ENCODE measurements at places on chromosomes 5 and 9.

DNA sequence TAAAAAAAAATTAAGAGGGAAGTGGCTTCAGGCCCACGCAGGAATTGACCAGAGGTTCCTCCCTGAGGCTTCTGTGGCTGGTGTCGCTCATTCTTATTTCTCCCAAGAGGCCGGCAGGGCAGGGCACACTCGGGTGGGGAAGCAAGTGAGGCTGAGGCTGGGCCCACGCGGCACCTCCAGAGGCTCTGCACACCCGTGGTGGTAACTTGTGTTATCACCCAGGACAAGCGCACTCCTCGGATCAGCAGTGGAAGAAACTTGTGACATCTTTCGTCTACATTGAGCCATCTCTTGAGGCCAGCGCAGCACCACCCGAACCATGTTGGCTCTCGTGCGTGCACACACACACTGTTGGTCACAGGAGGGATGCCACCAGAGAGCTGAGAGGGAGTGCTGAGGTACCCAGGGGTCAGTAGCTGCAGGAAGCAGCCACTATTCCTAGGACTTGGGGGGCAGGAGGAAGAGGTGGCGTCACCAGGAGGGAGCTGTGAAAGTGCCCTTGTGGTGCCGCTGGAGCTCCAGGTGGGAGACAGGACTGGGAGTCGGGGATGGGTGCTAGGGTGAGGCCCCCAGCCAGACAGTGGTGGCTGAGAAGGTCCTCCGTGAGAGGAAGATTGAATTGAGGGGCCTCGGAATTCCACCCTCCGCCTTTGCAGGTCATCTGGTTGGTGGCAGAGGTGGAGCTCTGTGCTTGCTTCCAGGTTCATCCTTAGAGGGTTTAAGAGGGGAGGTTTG lies 6.4 kb downstream of the NDUFS6 start:
- DNase-seq, result no peak

DNA sequence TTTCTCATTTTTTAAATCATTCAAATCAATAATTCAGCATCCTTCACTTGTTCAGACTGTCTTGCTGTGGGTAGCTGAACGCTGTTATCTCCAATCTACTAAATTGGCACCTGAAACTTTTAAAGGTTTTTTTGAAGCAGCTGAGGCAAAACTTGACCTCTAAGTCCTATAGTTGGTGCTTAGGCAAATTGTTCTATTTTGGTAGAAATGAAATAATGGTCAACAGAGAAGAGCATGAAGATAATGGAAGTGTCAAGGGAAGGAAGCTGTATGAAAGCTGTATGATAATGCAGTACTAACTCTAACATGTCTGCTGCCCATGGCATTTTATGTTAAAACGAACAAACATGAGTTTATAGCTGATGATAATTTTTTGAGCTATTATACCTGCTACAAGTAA lies 138.0 kb downstream of the GDNF start:
- no peak for DNase-seq

DNA sequence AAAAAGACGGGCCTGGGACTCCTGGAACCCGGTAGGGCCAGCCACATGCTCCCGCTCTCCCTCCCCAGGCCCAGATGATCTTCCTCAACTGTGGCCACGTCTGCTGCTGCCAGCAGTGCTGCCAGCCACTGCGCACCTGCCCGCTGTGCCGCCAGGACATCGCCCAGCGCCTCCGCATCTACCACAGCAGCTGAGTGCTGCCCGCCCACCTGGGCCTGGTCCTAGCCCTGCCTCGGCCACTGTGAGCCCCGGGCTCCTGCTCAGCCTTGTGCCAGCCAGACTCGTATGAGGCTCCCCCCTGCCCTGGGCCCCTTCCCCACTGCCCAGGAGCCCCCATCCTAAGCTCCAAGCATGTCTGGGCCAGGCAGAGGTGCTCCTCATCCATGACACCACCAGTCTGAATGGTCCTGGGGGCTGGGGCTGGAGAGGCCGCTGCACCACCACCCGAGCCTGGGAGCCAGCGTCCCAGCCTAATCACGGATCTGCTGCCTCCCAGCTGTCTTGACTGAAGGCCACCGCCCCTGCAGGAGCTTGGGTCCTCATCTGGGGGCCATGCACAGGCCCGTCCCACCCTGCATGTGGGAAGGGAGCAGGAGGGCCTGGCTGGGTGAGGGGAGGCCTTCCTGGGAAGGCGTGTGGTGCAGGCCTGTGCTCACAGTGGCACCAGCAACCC lies 51.5 kb downstream of the LRSAM1 start:
- no peak for DNase-seq

DNA sequence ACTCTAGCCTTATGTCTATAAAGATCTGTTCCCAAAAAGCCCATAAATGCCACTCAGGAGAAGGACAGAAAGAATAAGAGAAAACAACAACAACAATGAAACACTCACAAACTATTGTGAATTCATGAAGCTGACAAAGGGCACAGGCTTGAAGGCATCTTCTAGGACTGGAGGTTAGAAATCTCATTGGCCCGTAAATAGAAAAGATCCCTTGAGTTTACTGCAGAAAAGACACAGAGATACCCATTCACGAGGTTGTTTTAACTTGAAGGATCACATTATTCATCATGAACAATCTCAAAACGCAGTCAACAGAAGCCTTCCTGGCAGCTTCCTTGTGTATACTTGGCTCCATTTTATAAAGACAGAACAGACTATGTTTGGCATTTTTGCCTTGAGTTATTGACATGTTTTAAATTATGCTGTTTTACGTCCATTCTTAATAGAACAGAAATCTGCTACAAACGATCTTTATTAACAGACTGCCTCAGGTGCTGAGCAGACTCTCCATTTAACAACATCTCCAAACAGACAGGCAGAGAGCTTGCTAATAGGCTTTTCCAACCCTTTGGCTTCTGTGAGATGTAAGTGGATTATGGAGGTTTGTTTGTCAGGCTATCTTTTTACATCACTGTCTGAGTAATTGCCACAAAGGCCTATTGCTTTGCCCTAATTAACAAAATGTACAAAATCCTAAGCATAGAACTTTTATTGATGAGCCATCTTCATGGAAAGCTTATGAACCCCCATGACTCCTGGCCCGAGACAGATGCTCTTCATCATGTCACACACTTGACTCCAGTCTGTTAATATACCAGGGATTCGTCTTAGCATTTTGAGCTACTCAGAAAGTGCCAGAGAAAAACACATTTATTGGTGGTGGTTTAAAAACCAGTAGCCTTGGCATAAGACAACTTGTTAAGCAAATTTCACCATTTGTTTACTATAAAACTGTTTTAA lies 735.3 kb upstream of the ZNF608 start:
- DNase-seq, result no peak

DNA sequence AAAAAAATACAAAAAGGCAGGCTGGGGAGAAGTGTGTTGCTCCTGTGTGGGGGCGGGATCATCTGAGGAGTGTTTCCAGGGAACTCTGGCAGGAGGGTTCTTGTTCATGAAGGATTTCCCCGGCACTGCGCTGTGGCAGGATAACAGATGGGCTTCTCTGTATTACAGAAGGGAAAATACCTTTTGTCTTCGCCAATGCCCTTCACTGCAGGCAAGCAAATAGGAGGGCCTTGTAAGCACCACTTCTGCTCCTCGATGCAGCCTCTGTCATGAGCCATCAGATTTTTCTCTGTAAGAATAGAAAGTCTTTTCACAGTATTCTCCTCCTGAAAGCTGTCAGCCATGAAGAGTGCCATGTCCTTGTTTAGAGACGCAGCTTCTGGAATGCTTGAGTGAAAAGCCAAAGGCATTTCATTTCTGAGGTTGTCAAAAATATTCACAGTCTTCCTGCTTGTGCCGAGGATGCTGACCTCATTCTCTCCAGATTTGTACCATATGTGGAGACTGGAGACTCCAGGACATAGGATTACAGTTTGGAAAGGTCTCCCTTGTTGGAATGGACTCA lies 294.0 kb downstream of the YTHDC2 start:
- no peak for DNase-seq

GRCh38 chr5:159971514-159971913 lies 37.4 kb upstream of the TTC1 start:
- DNase-seq, result no peak

DNA sequence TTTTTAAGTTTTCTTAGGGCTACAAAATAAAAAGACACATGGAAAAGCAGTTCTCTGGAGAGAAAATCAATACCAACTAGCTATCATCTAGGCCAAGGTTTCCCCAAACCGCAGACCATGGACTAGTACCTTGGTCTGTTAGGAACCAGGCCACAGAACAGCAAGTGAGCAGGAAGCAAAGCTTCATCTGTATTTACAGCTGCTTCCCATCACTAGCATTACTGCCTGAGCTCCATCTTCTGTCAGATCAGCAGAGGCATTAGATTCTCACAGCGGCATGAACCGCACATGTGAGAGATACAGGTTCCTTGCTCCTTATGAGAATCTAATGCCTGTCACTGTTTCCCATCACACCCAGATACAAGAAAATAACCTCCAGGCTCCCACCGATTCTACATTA lies 1907.6 kb upstream of the ACO1 start:
- DNase-seq, result no peak

- DNase-seq, result no peak
Observed at GRCh38 chr5:7871653-7872052, 2.7 kb downstream of the MTRR start.

DNA sequence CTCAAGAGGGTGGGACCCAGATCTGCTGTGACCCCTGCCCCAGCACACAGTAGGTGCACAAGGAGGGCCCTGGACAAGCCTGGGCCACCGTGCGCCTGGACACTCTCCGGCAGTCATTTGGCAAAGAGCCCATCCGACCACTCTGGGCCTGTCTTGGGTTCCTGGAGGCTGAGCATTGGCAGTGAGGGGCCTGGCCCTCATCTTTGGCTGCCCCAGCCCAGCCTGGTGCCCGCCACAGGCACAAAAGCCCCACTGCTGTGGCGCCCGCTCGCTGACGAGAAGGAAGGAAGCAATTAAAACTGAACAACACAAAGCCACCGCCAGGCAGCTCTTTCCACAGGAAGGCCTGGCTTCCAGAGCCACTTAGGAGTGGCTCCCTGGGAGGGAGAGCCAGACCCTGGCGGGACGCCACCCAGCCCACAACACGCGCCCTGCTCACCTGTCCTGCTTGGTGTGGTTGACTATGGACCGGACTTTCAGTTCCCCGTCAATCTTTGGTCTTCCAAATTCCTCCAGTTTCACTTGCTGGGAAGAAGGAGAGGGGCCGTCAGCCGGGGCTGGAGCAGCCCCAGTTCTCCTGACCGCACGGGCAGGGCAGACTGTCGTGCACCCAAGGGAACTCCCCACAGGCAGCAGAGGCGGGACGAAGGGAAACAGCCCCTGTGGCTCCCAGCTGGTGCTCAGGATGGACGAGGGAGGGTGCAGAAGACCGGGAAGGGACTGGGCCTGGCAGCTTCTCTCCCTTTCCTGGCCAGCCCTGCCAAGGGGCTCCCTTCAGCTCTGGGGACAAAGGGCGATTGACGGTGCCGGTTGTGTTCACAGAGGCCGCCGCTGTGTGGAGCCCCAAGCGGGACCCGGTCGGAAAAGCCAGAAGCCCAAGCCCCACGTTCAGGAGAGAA lies 50.9 kb upstream of the SARDH start:
- no peak for DNase-seq

DNA sequence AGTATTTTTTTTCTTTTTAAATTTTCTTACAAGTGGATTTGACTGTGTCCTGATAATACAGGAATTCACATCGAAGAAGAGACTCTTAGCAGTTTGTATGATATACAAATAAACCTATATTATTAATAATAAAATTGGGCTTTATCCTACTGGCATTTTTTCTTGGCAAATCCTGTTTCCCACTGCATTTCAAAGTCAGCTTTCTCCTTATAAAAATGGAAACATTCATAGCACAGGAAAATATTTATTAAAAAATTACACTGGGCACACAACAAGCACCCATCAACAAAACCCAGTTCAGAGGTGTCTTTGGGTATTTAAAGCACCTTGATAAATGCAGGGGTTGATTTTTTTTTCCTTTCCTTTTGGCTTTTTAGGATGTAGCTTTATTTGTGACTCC lies 200.9 kb downstream of the MEF2C start:
- no peak for DNase-seq

- peak; percentile 31 for DNase-seq
Observed at GRCh38 chr9:2872931-2873323, 29.0 kb upstream of the PUM3 start.

DNA sequence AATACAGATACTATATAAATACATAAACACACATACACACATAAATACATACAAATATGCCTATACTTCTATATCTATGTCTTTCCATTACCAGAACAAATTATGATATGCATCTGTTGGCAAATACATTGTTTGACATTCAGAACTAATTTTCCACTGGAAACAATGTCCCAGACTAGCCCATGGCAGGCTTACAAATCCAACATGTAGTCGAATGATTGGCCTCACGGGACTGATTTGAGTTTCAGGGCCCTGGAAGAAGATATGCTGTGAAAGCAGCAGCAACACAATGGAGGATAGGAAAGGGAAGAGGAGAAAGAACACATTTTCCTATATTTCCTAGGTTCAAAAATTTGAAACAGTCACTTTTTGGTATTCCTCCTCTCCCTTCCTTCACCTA lies 881.1 kb upstream of the DMAC1 start:
- DNase-seq, result no peak

- DNase-seq, result no peak
Observed at GRCh38 chr5:93585767-93586385, 2.9 kb downstream of the NR2F1 start.

DNA sequence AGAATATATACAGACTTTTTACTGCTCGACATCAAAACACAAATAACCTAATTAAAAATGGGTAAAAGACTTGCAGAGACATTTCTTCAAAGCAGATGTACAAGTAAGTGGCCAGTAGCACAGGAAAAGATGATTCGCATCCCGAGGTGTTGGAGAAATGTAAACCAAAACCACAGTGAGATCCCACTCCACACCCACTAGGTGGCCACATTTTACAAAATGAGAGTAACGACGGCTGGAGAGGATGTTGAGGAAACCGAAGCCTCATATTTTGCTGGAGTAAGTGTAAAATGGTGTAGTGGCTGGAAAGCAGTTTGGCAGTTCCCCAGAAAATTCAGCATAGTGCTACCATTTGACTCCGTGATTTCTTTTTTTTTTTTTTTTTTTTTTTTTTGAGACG lies 21.3 kb upstream of the GBGT1 start:
- peak; percentile 42 for DNase-seq

DNA sequence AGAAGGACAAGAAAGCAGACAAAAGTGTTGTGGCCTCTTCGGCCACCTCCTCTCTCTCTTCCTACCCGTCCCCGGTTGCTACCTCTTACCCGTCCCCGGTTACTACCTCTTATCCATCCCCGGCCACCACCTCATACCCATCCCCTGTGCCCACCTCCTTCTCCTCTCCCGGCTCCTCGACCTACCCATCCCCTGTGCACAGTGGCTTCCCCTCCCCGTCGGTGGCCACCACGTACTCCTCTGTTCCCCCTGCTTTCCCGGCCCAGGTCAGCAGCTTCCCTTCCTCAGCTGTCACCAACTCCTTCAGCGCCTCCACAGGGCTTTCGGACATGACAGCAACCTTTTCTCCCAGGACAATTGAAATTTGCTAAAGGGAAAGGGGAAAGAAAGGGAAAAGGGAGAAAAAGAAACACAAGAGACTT lies 2.4 kb downstream of the EGR1 start:
- no peak for DNase-seq

DNA sequence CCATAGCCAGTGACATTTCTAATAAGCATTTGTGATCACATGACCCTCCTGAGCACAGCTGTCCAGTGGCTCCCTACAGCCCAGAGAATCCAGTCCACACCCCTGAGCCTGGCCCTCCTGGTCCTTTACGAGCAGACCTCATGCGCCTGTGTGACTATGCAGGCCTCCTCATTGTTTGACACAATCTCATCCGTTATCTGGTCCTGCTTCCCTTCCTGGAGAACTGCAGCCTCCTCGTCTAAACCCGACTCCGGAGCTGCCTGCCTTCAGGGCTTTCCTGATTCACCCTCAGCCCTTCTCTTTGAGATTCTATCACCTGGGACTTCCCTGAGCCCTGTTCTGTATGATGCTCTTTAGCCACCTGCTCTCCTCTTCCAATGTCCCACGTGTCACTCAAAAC lies 79.7 kb downstream of the GPR21 start:
- no peak for DNase-seq

GRCh38 chr9:76810377-76810957 lies 46.2 kb downstream of the PCA3 start:
- no peak for DNase-seq

All from CD4-positive, alpha-beta T cell (primary cell).